ENCODE measurements at places on chromosomes 5 and 9.

- DNase-seq, result no peak
Measured at GRCh38 chr9:127865645-127866464, 11.4 kb upstream of the ENG start.

DNA sequence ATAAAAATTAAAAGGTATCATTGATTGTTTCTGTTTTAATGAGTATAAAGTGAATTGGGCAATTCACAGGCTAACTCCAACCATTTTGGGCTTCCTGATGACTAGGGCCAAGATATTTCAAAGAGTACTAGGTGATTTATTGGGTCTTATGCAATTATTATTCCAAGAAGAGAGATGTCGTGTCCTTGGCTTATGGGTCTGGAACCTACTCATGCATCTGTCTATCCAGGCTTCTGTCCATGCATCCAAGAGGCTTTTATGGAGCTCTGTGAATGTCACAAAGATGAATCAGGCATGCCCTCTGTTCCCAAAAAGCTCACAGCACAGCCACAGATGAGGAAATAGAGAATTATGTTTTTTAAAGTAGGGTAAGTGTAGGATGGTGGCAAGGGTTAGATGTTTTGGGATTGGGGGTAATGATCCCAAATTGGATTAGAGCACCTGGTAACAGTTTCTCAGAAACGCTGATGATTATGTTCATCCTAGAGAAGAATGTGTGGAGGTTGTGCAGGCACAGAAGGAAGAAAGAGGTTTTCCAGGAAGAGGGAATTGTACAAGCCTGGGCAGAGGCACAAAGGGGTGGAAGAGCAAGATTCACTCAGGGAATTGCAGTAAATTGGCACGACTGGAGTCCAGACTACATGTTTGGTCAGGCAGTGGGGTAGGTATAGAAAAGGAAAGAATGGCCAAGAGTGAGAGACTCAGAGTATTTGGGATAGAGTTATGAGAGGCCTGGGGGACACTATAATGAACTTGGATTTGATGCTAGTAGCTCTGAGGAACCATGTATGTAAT is 83.0 kb upstream of the TNC start:
- no peak for DNase-seq

DNA sequence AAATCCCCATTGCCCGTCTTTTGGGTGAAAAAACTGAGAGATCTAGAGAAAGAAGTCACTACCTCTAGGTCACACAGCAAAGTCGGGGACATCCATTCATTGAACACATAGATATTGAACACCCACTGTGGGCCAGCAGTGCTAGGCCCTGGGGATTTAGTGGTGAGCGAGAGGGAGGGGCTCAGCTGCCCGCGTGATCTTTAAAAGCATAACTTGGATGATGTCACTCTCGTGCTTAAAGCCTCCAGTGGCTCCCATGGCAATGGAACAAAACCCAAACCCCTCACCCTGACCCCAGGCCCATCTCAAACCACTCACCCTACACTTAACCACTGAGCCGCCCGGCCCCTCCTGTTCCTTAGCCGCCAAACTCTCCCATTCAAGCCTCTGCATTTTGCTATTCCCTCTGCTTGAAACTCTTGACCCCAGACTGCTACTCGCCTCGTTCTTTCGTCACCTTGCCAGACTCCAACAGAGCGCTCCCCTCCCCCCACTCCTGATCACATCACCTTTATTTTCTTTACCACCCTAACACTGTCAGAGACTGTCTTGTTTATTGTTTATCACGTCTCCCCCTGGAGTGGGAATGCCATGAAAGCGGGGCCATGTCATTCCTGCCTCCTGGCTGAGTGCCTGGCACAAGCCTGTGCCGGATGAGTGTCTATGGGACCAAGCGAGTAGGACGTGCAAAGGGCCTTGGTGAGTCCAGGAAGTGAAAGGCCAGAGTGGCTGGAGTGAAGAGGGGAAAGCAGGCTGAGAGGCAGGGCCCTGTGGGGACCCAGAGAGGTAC is 710 bp upstream of the PIP5KL1 start:
- DNase-seq, result no peak

- no peak for DNase-seq
Measured at GRCh38 chr9:5817862-5818261, 15.1 kb downstream of the ERMP1 start.

DNA sequence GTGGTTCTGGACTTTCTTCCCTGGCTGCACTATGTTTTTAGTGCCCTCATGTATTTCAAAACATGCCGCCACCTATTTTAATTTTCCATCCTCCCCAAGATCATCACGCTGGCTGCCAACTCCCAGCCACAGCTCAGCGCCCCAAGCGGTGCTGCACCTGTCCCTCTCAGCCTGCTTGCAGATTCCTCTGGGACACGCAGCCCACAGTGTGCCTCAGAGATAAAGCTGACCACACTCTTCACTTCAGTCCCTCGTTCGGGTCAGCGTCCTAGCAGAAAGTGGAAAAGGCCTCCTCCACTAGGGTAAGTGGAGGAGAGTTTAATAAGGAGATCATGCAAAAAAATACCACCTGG is 56.2 kb upstream of the CKS2 start:
- DNase-seq, result no peak

DNA sequence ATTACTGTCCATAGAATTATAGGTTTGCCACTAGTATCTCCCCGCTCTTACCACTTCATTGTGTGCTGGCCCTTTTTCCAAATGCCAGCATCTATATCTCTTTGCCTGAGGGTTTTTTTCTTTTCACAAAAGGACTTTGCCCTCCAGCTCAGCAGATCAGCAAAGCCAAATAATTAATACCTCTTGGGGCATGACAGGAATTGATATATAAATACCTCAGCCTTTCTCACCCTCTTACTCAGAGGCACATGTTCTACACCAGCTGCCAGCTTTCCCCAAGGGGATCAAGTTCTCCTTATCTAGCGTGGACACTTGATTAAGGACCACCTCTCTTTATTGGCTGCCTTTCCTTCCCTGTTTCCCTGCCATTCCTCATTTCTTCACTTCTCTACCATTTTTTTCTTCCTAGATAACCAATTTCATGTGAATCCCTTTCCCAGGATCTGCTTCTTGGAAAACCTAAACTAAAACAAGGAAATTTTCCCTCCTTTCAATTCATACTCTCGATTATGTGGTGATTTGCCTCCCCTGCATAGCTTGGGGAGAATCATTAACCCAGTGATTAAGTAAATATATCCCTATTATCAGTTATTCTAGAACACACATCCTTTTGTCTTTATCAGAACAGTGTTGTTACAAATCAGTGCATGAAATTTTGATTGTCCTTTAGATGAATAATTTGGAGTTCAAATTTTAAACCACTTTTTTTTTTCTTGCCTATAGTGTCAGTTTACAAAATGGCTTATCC is 6.9 kb upstream of the NUDT12 start:
- no peak for DNase-seq
